CD4-positive, alpha-beta T cell treated with Interleukin-2 at 100 ng/mL for 4 hours (primary cell): ENCODE measurements at places on chromosomes 6 and 20.

DNA sequence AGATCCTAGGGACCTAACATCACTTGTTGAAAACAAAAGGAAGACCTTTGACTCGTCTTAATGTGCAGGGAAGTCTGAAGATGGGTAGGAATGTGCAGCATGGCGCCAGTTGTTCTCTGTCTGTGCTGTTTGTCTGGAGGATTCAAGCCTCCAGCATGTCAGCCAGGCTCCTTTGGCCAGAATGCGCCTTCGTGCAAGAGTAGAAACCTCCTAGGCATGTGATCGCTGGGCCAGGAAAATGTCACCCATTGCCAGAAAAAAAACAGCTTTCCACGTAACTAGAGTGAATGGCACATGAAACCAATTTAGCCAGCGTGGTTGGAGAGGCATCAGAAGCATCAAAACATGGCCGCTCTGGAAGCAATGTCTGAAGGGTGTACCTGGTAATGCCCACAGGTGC, 132.7 kb downstream of the EDN1 start:
- no peak for DNase-seq

DNA sequence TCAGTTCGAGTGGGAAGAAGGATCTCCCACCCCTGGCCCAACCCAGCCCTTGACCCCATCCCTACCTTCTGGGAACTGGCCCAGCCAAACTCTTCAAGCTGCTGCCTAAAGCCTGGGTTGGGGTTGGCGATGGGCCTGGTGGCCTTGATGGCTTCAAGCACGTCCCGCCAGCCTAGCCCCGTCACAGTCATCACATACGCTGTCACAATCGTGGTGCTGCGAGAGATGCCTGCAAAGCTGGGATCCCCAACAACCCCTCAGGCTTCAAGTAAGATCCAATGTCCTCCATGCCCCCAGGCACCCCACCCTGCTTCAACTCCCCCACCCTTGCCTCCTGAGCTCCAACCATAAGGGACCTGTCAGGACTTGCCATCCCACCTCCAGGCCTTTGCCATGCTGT, 7.8 kb downstream of the DUSP15 start:
- no peak for DNase-seq

DNA sequence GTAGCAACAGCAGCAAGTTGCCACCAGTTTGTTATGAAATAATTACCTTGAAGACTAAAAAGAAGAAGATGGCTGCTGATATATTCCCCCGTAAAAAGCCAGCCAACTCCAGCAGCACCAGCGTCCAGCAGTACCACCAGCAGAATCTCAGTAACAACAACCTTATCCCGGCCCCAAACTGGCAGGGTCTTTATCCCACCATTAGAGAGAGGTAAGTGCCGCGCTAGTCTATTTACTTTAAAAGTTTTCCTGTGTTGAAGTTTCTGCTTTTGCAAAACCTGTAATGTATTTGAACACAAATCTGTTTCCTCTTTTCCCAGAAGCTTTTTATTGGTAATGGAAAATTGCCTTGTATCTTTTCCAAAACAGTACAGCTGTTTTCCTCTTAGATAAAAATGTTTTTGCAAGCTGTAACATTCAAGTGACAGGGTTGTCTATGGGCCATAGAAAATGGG, 725 bp downstream of the BTBD3 start:
- no peak for DNase-seq

DNA sequence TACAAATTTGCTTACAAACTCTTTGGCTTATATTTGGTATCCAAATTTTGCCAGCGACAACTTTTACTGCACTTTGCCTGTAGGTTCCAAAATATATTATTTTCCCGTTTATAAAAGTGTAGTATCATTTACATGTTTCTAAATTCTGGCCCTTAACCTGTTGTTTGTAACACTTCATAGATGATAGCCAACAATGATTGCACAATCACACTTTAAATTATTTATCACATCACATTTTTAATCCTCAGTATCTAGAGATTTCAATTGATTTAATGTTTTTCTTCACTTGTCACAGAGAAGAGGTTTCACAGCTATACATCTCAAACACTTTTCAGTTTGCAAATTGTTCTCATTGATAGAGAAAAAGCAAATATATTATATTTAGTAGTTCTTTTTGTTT, 1151.2 kb upstream of the EYS start:
- DNase-seq, result no peak

GRCh38 chr6:1395941-1396908, 6.8 kb downstream of the FOXF2 start:
- no peak for DNase-seq

DNA sequence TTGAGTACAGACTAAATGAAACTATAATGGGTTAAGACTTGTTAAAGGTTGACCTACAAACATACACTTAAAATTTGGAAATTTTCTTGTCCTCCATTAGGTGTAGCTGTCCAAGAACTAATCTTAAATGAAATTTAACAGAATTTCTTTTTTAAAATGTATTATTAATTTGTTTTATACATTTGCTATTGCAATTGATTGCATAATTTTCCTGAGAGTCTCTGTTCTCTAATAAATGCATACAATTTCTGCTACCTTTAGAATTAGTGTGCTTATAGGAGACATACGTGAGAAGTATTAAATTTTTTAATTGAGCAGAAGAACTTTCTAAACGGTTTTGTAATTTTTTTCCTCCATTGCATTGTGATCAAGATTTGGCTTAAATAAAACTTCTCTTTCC, 1.5 kb downstream of the FAM135A start:
- DNase-seq, result no peak

- DNase-seq, result no peak
Measured at GRCh38 chr6:139392794-139393193, 18.3 kb upstream of the CITED2 start.

DNA sequence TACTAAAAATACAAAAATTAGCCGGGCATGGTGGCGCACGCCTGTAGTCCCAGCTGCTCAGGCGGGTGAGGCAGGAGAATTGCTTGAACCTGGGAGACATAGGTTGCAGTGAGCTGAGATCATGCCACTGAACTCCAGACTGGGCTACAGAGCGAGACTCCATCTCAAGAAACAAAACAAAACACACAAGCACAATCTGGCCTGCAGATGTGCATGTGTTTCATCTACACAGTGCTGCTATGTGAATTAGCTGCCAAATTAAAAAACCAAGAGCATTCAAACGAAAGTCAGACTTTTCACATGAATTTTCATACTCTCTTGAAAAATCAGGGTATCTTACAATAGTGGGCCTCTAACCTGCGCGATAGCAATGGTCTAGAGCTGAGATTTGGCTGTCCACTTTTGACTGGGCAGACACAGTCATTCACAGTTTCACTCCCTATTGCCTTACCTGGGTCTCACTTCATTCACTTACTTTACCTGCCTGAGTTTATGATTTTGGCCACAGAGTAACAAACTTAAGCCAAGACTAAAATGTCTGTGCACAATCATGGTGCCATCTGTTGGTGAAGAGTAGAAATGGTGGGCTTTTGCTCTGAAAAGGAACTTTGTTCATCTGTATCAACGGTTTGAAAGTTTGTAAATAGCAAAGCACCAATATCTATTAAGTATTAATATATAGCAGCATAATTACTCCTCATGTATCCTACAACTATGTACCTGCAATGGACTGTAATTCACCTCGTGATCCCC, 138.5 kb upstream of the UST start:
- no peak for DNase-seq

DNA sequence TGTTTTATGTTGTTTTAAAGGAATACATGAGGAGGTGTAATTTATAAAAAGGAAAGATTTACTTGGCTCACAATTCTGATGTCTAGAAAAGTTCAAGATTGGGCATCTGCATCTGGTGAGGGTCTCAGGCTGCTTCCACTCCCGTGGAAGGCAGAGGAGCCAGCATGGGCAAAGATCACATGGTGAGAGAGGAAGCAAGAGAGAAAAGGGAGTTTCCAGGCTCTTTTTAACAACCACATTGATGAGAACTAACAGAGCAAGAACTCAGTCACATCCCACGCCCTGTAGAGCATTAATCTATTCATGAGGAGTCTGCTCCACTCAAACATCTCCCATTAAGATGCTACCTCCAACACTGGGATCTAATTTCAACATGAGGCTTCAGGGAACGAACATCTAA, 1666.3 kb downstream of the HACE1 start:
- DNase-seq, result no peak

DNA sequence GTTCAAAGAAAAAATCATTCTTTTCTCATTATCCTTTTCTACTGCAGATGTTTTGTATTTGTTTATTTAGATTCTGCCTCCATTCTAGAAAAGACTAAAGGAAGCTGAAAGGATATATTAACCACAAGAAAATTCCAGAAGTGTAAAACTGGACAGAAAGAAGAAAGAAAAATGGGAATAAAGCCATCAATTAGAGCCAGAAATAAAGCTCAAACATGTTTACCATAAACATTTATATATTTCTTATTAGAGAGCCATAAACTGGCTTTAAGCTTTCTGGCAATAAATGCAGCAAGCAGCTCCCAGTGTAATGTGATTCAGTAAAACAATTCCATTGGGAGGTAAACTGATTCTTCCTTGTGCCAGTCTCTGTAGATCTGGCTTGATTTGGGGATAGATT, 244.1 kb downstream of the PTPRK start:
- DNase-seq, result no peak

DNA sequence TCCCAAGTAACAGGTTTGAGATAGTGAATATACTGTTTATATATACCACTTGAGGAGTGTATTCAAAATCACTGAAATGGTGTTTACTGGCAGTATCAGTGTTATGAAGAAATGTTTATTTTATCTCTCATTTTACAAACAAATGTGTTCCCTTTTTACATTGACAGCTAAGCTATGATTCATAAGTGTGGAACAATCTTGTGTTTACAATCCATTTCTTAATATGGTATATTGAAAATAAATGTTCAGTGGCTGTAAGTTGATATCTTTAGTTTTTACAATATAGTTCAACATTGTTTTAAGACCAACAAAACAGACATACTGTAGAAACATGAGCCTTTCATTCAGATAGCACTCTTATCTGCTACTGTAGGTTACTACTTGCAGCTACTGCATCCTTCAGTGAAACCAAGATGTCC, 14.3 kb downstream of the PHF3 start:
- DNase-seq, result no peak

DNA sequence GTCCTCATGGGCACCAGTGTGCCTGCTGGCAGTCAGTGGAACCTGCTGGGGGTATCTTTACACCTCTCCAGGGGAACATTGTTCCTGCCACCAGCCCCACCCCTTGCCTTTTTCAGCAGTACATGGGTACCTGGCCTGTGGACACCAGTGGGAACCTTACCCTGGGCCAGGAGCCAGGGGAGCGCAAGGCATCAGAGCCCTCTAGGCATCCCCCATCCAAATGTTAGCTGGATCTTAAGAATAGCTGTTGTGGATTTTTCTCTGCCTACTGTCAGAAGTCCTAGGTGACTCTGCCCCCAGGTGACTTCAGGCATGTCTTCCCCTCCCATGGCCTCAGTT, 38.8 kb upstream of the ID1 start:
- DNase-seq, result no peak

GRCh38 chr6:168450917-168451316, 9.9 kb downstream of the SMOC2 start:
- no peak for DNase-seq

- no peak for DNase-seq
Measured at GRCh38 chr20:51695574-51696303, 72.5 kb downstream of the ATP9A start.

DNA sequence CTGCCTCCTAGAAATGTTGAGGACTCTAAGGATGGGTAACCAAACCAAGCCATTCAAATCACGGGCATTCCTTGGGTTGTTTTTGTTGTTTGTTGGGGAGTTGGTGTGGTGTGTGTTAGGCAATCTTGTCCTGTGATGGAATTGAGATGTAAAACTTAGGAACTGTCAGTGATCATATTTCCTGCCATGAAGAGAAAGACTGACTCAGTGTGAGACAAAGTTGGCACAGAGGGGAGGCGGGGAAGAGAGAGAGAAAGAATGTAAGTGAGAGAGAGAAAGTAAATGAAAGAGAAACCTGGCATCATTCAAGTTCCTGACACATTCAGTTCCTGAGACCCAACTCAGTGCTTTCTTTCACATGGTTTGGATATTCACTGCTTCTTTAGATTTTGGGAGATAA, 21.6 kb upstream of the FBXO30 start:
- DNase-seq, result no peak

DNA sequence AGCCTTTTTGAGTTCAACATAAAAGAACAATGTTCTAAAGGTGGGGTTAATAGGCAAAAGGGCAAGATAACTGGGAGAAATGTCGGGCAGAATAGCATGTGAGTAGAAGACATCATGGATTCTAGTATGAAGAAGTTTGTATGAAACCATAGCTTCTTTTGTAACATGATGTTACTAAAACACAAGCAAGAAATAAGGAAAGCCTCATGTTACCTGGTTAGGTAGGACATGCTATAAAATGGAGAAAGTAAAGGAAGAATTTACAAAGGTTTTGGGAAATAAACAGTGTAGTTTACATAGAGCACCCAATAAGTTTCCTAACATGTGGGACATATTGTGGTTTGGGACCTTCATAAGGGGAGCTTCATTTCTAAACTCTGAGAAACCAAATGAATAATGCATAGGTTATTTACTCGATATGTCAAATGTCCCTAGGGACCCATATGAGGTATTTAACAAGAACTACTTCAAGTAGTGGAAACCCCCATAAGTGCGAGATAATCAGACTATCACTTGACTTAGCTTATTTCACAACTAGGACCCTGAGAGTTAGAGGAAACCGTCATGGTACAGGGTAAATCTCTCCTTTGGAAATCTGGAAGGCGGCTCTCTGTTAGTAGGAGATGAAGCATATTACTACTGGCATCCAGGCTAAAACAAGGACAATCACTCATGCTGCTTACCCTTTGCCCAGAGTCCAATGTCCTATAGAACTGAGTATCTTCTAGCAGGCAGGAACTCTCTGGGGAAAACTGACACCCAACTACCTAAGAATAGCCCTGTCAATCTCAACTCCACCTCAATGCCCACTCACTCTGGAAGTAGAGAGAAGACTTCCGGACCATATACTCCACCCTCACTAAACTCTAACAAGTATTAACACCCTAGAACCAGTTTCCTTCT, 57.5 kb downstream of the ILRUN start:
- no peak for DNase-seq

- DNase-seq, result no peak
Measured at GRCh38 chr20:23924751-23925150, 45.2 kb upstream of the CST5 start.

DNA sequence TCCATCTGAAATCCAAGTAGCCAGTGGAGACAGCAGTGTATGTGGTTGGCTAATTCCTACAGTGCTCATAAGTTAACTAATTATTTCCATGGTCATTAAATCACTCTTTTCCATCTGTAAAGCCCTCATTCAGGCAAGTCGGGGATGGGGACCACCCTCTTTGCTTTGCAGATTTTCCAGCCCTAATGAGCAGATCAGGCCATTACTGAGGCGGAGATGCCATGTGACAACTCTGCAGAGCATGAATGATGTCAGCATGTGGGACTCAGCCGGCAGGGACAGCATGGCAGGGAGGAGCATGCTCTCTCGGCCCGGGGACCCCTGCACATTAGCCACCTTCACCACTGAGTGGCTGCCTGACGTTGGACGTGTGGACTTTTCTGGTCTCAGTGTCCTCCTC, 623.3 kb upstream of the CDH4 start:
- DNase-seq, result no peak

DNA sequence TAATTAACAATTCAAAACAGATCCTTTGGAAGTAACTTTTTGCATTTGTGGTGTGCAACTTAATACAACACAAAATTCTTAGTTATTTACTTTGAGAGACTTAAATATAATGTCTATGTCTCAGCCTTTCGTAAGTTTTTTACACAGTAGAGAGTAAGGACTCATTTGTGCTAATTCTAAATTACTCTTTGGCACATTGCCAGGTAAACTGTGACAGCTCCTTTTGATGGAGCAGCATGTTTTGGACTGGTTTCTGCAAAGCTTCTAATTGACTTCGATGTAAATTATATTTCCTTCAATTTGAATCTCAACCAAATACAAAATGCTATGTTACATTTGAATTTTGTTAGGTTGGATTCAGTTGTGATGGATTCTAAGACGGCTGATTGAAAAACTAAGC, 450.7 kb upstream of the OPRM1 start:
- no peak for DNase-seq
